Activated naive CD4-positive, alpha-beta T cell treated with anti-CD3 and anti-CD28 coated beads for 36 hours (primary cell): ENCODE measurements at places on chromosomes 7 and 10. TPM values are rescaled to one million over a fixed set of nuclear protein-coding genes. Genes with fewer than 3 reads are reported as not detected.

- no peak for DNase-seq
Measured at GRCh38 chr10:30977385-30977784, 54.3 kb downstream of the ZNF438 start.

ITGA8 gene
- not detected for total RNA-seq

SLC13A1 gene
- not detected for total RNA-seq

GRCh38 chr10:61975391-61975932, 74.0 kb downstream of the ARID5B start:
- DNase-seq: no peak

TRIM73 gene
- 3.0 TPM for total RNA-seq

PDAP1 gene
- total RNA-seq: 169 TPM
